Stimulated activated naive CD4-positive, alpha-beta T cell (primary cell): ENCODE measurements at places on chromosomes 3 and 15.

- no peak for DNase-seq
These were observed 59.3 kb downstream of the RASA2 start for GRCh38 chr3:141546081-141546480.

GRCh38 chr15:25993506-25993905, 130.4 kb upstream of the ATP10A start:
- no peak for DNase-seq

- no peak for DNase-seq
These were observed 17.3 kb downstream of the ANAPC13 start for GRCh38 chr3:134468519-134468918.

- DNase-seq, result no peak
These were observed 202.8 kb downstream of the CADPS start for GRCh38 chr3:62672270-62672987.

- no peak for DNase-seq
These were observed 31.2 kb upstream of the MYO5C start for GRCh38 chr15:52326756-52327155.

- DNase-seq, result no peak
These were observed 3.1 kb upstream of the WDR49 start for GRCh38 chr3:167656821-167657220.

- no peak for DNase-seq
These were observed 2.3 kb downstream of the EOGT start for GRCh38 chr3:69011096-69011730.

DNA sequence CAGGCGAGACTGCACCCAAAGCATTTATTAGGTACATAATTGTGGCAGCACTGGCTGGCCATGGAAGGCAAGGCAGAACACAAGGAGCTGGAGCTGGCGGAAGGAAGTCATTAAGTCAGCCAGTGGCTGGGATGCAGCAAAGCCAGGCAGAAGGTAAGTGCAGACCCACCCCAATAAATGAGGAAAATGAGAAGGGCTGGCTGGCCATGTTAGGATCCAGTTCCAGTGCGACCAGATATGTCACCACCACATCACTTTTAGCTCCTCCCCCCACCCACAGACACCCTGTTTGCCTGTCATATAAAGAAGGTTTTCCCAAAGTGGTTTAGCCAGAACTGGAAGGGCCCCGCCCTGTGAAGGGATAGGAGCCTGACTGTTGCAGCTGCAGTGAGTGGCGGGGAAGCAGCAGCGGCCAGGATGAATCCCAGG, at the start of gene FURIN:
FURIN (plus strand) TSS at position 328 of the 429 bp plus-strand sequence. CDS start 7,153 bp downstream, outside the sequence.
- no peak for DNase-seq

GRCh38 chr3:123357275-123357674, 91.6 kb downstream of the ADCY5 start:
- DNase-seq, result no peak

DNA sequence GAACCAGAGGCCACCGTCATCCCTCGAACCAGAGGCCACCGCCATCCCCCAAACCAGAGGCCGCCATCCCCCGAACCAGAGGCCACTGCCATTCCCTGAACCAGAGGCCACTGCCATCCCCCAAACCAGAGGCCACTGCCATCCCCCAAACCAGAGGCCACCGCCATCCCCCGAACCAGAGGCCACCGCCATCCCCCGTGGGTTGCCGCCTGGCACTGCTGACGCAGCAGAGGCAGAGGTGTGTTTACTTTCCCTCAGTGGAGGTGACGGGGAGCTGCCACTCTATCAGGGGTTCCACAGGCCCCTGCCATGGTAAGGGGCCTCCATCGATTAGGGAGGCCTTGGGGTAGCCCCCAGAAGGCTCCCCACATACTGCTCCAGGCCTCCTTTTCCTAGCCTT, 1.5 kb downstream of the IQSEC1 start:
- no peak for DNase-seq

DNA sequence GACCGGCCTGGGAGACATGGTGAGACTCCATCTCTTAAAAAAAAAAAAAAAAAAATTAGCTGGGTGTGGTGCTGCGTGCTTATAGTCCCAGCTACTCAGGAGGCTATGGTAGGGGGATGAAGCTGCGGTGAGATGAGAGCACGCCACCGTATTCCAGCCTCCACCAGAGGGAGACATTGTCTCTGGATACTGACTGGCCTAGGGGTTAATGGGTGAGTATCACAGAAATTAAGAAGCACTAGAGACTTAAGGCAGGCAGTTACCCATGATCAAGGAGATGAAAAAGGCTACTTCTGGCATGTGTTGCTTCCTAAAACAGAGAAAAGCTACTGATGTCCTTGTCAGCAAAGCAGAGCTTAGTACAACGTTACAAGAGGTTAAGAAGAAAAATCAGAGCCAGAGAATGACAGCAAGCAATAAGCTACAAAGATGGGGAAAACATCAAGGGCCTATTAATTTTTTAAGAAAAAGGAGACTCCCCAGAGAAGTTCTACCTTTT, 8.6 kb downstream of the TFRC start:
- DNase-seq, result peak; percentile 56

GRCh38 chr3:172568701-172569100, 45.5 kb upstream of the TNFSF10 start:
- no peak for DNase-seq

GRCh38 chr15:77819851-77820728, 187.4 kb upstream of the LINGO1 start:
- DNase-seq, result no peak

DNA sequence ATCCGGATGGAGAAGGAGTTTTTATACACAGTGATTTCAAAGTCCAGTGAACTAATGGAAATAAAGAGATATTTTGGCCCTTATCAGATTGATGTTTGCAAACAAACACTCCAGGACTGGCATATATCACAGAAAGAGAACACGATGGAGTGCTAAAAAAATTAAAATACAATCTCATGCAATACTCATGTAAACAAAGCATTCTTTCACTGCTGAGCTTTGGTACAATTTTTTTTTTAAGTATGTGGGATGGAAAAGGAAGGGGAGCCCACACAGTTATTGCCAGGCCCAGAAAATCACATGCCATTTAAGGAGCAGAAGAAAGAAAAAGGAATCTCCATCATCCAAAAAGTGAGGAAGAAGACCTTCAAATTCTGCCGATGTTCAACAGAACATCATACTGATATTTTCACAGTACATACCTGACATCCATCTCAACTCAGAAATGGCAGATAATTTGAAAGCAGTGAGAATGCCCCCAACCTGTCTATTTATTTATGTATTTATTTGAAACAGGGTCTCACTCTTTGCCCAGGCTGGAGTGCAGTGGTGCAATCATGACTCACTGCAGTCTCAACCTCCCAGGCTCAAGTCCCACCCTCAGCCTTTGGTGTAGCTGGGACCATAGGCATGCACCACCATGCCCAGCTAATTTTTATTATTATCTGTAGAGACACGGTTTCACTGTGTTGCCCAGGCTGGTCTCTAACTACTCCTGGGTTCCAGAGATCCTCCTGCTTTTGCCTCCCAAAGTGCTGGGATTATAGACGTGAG, 107.5 kb upstream of the SLC2A2 start:
- no peak for DNase-seq

DNA sequence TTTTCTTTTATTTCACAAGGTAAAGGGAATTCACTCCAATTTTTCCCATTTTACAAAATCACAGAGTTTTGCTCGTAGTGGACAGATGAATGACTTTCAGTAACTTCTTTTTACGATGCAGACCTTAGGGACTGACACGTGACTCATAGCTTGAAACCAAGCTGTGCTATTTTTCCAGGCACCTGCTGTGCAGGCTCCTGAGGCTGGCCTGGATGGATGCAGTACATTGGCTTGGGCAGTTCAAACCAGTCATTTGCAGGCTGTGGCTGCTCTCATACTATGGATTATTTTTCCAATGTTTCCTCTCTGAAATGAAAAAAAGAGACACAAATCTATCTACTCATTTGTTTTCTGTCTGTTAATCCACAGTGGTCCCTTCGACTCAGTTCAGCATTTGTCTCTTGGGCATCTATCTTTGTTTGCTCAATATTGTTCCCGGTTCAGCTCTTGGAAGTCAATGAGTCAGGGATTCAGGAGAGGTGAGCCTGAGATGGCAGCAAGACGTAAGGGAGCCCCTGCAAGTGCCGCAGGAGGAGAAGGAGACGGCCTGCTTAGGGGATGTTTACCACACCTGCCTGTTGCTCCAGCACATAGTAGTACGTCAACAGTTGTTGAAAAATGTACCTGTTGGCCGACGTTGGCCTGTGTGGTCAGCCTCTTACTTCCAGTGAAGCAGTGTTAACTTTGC, 92.8 kb downstream of the SV2B start:
- DNase-seq, result no peak

DNA sequence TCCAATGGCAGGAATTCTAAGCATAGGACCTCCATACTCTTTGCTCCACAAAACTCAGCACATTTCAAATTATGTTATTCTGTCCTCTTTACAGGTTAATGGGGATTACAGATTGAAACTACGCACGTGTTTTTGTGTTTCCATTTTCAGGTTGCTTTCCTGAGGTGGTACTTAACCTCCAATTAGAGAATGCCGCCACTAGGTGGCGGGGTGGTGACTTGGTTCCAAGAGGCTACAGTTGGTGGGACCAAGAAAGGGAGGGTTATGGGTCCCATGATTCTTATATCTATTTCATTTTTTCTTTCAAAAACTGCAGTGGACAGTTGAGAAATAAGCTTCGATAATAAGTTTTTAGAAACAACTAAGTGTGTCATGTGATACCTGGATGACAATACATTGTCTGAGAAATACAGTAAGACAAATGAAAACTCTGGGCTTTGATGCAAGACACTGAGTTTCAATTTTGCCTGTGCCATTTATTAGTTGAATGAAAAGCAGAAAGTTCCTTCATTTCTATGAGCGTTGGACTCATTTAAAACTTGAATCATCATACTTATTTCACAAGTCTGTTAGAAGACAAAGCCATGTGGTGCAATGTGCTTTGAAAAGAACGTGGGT, 539.0 kb downstream of the FGF12 start:
- DNase-seq, result no peak

- DNase-seq, result no peak
These were observed 62.1 kb downstream of the NUP210 start for GRCh38 chr3:13358051-13358450.

- no peak for DNase-seq
These were observed 1214.8 kb downstream of the NSUN3 start for GRCh38 chr3:95277613-95278012.

DNA sequence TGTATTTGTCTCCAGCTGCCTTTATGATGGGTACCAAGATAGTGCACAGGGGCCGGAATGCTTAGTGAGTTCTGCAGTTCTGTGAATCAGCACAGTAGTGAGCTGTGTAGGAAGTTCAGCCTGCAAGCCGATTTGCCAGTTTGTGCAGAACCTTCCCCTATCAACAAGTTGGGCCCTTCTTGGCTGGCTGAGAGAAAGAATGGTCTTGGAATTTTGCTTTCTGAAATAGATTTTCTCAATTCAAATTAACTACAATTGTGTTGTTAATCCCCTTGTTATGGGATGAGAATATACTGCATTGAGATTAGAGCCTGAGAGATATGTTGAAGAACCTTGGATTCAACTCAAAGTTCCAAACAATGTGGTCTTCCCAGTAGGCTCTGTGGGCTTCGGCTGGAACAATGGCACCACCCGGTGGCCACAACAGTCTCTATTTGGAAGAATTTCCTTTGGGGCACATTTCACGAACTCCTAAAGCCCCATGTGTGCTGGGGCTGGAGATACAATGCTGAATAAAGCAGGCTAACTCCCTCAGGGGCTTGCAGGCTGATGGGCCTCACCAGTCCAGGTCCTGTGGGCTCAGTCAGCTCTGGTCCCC, 59.1 kb downstream of the TRIM42 start:
- no peak for DNase-seq

DNA sequence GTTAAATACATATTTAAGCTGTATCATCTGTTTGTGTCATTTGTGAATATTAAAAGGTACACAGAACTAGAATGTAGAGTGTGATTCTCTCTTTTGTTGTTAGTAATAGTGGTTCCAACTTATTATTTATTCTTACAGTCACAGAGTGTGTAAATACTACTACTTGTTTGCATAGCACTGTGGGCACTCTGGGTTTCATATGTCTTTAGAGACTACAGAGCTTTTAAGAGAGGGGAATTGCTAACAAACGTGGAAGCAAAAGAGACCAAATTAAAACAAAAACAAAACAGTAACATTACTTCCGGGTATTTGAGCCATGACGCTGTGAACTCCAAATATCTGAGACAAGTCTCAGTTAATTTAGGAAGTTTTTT, 828.0 kb upstream of the DPPA4 start:
- DNase-seq, result no peak

- no peak for DNase-seq
These were observed 43.5 kb downstream of the EAF1 start for GRCh38 chr3:15470849-15471248.
